ENCODE measurements at places on chromosomes 1 and 21.

DNA sequence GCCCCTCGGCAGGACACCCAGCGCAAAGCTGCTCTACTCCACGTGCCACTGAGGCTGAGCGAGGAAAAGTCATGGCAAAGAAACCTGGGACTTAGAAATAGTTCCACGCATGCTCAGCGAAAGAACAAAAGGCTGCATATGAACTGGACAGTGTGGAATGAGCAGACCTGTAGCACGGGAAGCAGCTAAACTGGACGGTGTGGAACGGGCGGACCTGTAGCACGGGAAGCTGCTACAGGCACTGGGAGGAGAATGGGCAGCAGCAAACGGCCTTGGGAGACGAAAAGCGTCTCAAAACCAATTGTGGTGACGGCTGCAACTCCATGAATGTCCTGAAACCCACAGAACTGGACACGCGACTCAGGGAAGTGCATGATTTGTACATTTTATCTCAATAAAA, 15.6 kb downstream of the SSU72 start:
- DNase-seq, result no peak

DNA sequence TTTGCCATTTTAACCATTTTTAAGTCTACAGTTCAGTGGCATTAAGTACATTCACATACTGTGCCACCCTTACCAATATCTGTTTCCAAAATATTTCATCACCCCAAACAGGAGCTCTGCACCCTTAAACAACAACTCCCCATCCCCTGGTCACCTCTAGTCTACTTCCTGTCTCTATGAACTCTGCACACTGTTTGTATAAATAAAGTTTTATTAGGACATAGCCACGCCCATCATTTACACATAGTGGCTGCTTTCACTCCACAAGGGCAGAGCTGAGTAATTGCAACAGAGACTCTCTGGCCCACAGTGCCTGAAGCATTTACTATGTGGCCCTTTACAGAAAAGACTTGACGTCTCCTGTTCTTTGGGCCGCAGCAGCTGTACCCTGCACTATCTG, 30.1 kb downstream of the KCNAB2 start:
- no peak for DNase-seq

GRCh38 chr1:159791031-159791430, 10.3 kb downstream of the DUSP23 start:
- no peak for DNase-seq

- no peak for DNase-seq
These were observed 29.1 kb upstream of the CNN3 start for GRCh38 chr1:94955767-94956632.

GRCh38 chr1:166418344-166418933, 251.6 kb upstream of the FAM78B start:
- DNase-seq, result no peak
